ENCODE measurements at places on chromosomes 3 and 15.

GRCh38 chr15:60917461-60918145, 311.5 kb downstream of the RORA start:
- DNase-seq, result no peak

- peak; percentile 87 for DNase-seq
These were observed 39.5 kb downstream of the EBLN2 start for GRCh38 chr3:73100741-73101559.

GRCh38 chr3:174986685-174987084, 127.6 kb downstream of the NAALADL2 start:
- DNase-seq, result no peak

DNA sequence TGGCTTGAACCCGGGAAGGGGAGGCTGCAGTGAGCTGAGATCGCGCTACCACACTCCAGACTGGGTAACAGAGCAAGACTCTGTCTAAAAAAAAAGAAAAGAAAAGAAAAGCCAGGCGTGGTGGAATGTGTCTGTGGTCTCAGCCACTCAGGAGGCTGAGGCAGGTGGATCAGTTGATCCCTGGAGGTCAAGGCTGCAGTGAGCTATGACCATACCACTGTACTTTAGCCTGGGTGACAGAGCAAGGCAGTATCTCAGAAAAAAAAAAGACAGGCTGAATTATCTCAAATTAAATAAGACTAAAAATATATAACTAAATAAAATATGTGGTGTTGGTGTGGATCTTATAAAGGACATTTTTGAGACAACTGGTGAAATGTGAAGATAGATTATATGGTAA, 20.6 kb downstream of the SMARCC1 start:
- DNase-seq, result no peak

DNA sequence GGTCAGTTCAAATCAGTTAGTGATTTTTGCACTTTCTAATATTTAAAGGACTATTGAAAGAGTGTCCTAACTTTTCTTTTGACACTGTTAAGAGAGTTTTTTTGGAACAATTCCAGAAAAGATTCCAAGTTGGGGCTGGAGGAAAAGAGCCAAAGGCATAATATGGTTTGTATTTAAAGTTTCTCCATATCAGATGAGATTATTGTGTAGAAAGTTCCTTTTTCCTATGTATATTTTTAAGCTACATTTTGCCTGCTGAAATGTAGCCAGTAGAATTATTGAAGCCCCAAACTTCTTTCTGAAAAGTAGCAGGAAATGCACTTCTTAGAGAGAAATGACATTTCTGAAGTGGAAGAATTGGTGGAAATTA, 136.5 kb upstream of the TSC22D2 start:
- no peak for DNase-seq

- DNase-seq, result no peak
These were observed 153.4 kb downstream of the FBLN2 start for GRCh38 chr3:13702286-13702685.
